ENCODE measurements at places on chromosomes 11 and 22. TPM values are rescaled to one million over a fixed set of nuclear protein-coding genes. Genes with fewer than 3 reads are reported as not detected.

Gene CCDC188
- 5.2 TPM for total RNA-seq

Gene PATE2
- total RNA-seq = 0.22 TPM

Gene CARD18
- total RNA-seq = not detected

Gene CABP4
- 2.0 TPM for total RNA-seq

Gene C11orf97
- not detected for total RNA-seq

Gene CCDC116
- total RNA-seq = under 0.01 TPM

Gene RPUSD4
- total RNA-seq = 41.5 TPM

Gene UBQLN3
- not detected for total RNA-seq

Gene SLC22A6
- not detected for total RNA-seq

Gene UFD1
- 93.4 TPM for total RNA-seq

Gene P4HA3
- total RNA-seq = 58.8 TPM

Gene CEND1
- 0.09 TPM for total RNA-seq

Gene SERPING1
- total RNA-seq = not detected

Gene IFITM10
- total RNA-seq = 0.52 TPM

Gene MIAT
- 0.69 TPM for total RNA-seq

Gene ANGPTL5
- total RNA-seq = 0.17 TPM

Gene UPK3A
- not detected for total RNA-seq

Gene RFPL2
- 0.09 TPM for total RNA-seq

Gene BRSK2
- total RNA-seq = 0.17 TPM

Gene SCGB1D2
- total RNA-seq = not detected

Gene MUC2
- not detected for total RNA-seq

Gene SEPTIN3
- total RNA-seq = 0.09 TPM

Gene CHADL
- 0.54 TPM for total RNA-seq

Gene FBLN1
- 0.09 TPM for total RNA-seq

Gene RAB36
- total RNA-seq = 1.0 TPM

Gene MMP7
- total RNA-seq = 0.43 TPM

Gene APLNR
- not detected for total RNA-seq

Gene FLRT1
- not detected for total RNA-seq

Gene OR4C3
- total RNA-seq = not detected

Gene ZFTA
- total RNA-seq = 7.9 TPM

Gene RIBC2
- 0.11 TPM for total RNA-seq

Gene ZP1
- not detected for total RNA-seq

Gene IFITM1
- 0.09 TPM for total RNA-seq

Gene NRIP3
- 0.34 TPM for total RNA-seq

Gene LMO2
- 87.8 TPM for total RNA-seq

Gene FOLR2
- not detected for total RNA-seq

Gene LRRC55
- under 0.01 TPM for total RNA-seq

Gene ACTN3
- not detected for total RNA-seq

Gene CXCR5
- not detected for total RNA-seq

Gene OAF
- 13.9 TPM for total RNA-seq

Gene SYT7
- total RNA-seq = 0.22 TPM

Data from dermis lymphatic vessel endothelial cell (primary cell).